Gastrocnemius medialis (tissue), 4 donors: ENCODE measurements at places on chromosomes 7 and 10.

- DNase-seq, result no peak
Observed at GRCh38 chr7:44275957-44276570, 49.3 kb downstream of the CAMK2B start.

DNA sequence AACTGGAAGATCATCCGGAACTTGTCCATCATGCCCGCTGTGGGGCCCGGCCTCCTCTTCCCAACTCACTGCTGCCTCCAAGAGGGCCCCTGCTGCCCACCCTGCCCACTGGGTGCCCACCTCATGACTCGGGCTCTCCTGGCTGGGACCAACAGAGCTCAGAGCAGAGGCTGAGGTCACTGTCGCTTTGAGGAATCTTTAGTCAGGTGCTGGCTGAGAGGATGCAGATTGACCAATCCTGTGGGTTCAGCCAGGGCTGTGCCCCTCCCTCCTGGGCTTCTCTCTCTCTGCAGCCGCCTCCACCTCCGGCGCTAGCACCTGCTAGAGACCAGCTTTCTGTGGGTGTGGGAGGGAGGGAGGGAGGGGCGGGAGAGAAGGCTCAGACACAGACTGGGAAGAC lies at the start of gene CALHM1:
CALHM1 (minus strand) TSS at position 181 of the 400 bp plus-strand sequence; CDS start at position 32, 149 bp downstream.
- no peak for DNase-seq

GRCh38 chr10:5604961-5605360 lies 61.4 kb downstream of the ASB13 start:
- no peak for DNase-seq

GRCh38 chr10:86664341-86665217 lies 3.7 kb upstream of the LDB3 start:
- DNase-seq, result no peak

- no peak for DNase-seq
Observed at GRCh38 chr7:109109558-109109957, 539.9 kb downstream of the DNAJB9 start.

GRCh38 chr7:20200361-20200760 lies 16.8 kb downstream of the MACC1 start:
- no peak for DNase-seq
